ENCODE measurements at places on chromosomes 4 and X.
A peak's percentile ranks its signal among the peaks of the same experiment; 100 is the strongest.

DNA sequence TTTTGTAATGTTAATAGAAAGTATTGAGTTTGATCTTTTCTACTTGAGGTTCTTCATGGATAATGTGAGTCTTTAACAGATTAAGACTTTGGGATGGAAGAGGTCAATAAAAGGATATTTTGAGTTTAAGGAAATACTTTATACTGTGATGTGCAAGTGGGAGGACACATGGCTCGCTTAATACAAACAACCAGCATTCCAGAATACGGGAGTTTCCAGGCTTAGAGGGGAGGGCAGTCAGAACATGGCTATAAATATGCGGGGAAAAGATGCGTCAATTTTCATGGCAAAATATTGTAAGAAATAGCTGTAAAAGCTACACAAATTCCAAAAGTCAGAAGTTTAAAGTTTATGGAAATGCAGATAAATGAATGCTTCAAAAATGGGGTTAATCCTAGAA is 192.3 kb downstream of the AASDH start:
- no peak for DNase-seq

DNA sequence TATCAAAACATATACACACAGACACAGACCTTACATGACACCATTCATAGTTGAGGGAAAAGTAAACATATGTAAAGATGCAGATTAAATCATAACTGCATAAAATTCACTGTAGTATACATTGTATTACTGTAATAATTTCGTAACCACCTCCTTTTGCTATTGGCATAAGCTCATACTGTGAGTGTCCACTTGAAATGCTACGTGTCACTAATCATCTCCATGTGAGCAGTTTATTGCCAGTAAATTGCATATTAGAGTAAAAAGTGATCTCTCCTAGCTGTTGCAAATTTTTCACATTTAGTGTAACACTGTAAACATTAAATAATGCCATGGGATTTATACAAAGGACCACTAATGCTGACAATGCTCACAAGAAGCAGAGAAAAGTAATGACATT is 256.7 kb upstream of the GNPDA2 start:
- no peak for DNase-seq

- DNase-seq, result no peak
These were observed 74.7 kb upstream of the STS start for GRCh38 chrX:7072856-7073255.

- no peak for DNase-seq
These were observed 504 bp upstream of the RBM3 start for GRCh38 chrX:48573690-48574269.

- DNase-seq, result no peak
These were observed 244.6 kb downstream of the CPXCR1 start for GRCh38 chrX:88991583-88992132.

GRCh38 chrX:22015139-22015750 is 16.9 kb upstream of the PHEX start:
- no peak for DNase-seq

- no peak for DNase-seq
These were observed 25.5 kb downstream of the PALLD start for GRCh38 chr4:168522356-168522755.

GRCh38 chrX:39855748-39856129 is 242.0 kb downstream of the BCOR start:
- DNase-seq, result peak; percentile 26

GRCh38 chr4:15963001-15963451 is at the start of gene FGFBP2:
FGFBP2 (minus strand) TSS chr4:15963175; CDS start chr4:15963129, 46 bp downstream.
- peak; percentile 11 for DNase-seq

DNA sequence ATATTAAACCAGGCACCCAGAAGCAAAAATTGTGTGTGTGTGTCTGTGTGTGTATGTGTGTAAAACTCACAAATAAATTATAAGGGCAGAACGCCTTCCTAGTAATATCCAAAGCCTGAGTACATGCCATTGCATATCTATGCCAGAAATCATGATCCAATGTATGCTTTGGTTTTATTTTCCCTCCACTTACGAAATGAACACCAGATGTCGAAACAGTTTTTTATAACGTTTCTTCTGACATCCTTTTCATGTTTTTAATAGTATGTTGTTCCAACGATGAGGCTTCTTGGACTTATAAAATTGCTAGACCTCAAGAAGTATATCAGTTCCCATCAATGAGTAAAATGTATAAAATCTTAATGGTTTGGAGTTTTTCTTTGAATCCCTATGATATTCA is 55.4 kb downstream of the KCNIP4 start:
- no peak for DNase-seq

- DNase-seq, result no peak
These were observed 3.4 kb downstream of the TEX13B start for GRCh38 chrX:107978707-107979307.

DNA sequence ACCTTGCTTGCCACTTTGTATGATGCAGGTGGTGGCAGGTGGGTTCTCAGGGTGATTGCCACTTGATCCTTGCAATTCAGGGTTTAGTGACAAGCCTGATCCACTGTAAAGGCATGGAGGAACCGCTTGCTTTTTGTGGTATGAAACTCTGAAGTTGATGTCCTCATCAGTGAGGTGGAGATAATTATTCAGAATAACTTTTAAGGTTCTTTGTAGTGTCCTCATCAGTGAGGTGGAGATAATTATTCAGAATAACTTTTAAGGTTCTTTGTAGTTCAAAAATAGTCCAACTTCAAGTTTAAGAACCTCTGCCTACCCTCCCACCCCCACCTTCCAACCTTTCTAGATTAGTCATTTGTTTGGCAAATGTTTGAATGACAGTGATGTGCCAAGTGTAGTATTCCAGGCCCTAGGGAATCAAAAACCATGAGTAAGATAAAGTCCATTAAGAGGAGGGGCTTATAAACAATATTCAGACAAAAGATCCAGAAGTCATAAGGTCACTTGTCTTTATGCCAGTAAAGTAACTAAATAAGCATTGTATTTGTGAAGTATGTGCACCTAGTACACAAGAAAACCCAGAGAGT is 51.2 kb downstream of the DCUN1D4 start:
- DNase-seq, result no peak

GRCh38 chrX:41733939-41734338 is 10.0 kb downstream of the GPR82 start:
- DNase-seq, result no peak

DNA sequence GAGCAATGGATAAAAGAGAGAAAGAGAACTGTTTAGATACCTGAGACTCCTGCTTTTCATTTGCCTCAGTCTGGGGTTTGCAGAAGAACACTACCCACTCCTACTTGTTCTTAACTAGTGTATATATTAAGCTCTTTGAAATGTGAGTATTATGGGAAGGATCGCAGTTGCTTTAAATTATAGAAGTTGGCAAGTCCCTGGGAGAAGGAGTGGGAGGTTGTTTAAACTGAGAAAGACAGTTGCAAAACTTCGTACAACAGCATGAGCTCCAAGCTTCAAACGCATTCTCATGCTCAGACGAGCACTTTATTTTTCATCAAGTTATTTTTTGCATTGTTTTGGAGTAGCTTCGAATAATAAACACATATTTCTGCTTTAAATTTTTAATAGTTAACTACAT is 88.1 kb upstream of the C1QTNF7 start:
- DNase-seq, result no peak

DNA sequence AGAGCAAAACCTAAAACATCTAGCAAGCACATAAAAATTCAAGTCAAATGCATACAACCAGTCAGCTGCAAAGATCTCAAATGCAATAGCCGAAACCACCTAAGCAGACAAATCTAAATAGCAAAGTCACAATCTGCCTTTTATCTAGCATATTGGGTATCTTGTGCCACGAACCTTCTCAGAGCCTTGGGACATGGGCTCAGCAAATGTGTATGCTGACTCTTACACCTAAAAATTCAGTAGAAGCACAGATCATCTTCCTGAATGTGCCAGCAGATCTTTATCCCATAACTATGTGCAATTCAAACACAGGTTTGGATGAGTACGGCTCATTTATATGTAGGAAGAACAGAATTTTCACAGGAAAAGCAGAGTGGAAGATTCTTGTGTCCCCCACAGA is 492.1 kb downstream of the INPP4B start:
- no peak for DNase-seq

- DNase-seq, result no peak
These were observed 185.6 kb downstream of the ADAMTS3 start for GRCh38 chr4:72383439-72383838.

DNA sequence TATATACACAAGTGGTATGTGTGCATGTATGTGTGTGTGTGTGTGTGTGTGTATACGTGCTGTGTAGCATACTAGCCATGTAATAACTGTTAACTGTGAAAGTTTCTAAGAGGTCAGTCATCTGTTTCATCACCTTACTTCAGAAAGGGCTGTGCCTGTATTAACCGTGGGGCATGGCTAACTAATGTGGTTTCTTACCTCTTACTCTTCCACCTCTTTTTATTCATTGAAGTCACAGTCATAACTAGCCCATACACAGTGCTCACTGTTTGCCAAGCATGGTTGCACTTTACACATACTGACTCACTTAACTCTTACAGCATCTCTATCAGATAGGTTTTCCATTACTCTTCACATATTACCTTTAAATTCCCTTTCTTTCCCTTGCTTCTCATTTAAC is 23.7 kb upstream of the LRAT start:
- no peak for DNase-seq

GRCh38 chrX:109360301-109360700 is 121.6 kb downstream of the GUCY2F start:
- DNase-seq, result no peak

- no peak for DNase-seq
These were observed 108.8 kb downstream of the TMA16 start for GRCh38 chr4:163603257-163603656.

- DNase-seq, result no peak
These were observed 48.9 kb upstream of the IQSEC2 start for GRCh38 chrX:53330331-53330730.

DNA sequence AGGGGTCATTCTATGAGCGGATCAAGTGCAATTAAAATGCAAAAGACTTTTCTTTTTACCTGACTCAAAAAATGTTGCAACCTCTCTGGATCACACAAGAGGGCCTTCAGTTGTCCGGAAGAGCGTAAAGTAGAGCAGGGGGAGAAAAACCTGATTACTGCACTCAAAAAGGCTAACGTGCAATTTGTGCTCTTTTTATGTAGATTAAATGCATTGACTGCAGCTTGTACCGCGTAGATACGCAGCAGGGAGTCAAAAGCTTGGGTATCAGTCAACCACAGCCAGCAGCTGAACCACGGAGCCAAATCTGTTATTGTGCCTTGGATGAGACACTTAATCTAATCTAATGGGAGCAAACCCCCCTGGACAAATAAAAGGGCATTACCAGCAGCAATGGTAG is 107.3 kb upstream of the RAI2 start:
- DNase-seq, result no peak

DNA sequence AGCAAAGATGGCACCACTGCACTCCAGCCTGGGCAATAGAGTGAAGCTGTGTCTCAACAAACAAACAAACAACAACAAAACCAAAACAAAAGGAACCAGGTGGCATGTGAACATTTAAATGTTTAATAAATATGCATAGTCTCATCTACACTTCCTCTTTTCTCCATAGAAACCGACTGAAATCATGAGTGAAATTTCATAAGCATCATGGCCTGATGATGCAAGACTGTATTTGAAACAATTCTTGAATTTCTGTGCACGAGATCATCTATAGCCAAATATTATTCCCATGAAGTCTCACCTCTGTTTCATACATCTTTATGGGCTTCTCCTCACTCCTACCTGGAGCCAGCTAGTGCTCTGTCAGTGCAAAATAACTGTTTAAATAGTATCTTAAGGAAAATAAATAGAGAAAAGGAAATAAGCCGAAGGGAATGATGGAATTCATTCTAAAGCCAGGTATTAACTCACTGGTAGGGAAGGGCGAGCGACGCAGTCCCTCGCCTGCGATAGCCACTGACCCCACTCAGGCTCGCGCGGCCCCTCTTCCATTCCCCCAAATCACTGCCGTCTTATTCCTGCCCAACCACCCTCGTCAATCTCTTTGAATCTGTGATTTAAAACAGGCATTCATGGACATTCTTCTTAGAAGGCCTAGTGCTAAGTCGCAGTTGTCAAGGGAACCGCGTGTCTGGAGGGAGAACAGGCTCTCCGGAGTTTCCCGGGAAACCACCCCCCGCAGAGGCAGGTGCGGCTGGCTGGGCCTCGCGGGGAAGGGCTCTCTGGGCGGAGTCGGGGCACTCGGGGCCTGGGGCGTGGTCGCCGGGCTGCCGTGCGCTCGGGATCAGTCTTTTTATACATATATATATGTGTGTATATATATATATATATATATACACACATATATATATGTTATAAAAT is 52.4 kb upstream of the TRIM2 start:
- DNase-seq, result no peak

DNA sequence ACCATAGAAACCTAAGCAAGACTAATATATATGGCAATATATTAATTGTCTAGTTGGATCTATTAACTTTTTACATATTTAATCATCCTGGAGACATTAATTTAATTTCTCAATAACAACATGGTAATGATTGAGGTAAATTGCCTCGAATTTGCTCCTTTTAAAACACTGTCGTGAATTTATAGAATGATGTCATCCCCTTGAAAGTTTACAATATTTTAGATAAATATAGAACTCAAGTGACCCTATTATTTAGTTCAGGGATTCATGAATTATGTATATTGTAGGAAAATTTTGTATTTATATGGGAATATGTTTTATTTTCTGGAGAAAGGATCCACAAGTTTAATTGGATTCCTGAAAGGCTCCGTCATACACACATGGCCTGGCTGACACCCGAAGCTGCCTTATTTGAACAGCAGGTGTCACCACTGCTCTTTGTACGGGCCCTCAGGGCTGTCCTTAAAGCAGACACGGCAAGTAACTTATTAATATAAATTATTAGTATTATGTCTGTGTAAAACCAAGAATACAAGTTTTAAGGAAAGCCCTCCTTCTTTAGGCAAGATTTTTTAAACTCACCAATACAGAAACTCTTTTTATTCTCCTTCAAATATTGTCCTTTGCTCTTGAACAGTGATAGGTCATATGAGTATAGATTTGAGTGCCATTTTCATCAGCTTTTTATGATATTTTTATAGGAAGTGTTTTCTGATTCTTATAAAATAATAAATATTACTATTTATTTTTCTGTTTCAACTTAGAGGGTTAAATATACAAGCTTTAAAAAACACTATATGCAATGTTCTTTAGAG is 1.9 kb upstream of the PLRG1 start:
- peak; percentile 13 for DNase-seq

DNA sequence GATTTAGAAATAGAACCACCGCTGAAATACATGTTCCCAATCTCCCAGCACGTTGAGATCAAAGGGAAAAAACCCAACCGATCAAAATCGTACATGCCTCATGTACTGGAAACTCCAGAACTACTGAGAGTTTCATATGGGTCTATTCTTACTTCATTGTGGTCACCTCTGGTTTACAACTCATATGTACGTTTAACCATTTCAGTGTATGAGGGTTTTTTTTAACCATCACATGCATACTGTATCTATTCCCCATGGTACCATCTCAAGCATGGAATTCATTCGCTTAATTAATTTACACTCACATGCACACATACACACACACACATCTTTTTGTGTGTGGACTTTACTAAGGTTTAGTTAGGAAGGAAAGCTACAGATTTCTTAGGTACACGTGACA is 46.0 kb upstream of the CLNK start:
- DNase-seq, result no peak

Measured in stimulated activated CD8-positive, alpha-beta memory T cell treated with anti-CD3 and anti-CD28 coated beads, Interleukin-15, amount 100 ng/mL, for 24 hours (primary cell).